Fibroblast of pulmonary artery (primary cell): ENCODE measurements at places on chromosomes 5 and 9.

DNA sequence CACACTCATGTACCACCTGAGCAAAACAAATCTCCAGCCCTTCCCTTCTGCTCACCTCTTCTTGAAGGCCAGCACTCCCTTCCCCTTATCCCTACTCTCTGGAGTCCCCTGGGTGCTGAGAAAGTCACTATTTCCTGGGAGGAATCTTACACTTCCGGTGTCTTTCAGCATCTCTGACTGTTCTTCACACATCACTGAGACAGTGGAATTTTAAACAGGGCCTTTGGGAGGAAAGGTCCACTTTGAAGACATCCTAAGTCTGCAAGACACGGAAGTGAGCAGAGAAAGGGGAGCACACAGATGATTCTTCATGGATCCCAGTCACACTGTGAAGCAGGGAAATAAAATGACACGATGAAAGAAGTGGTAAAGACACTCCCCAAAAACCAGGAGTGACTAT, 25.6 kb downstream of the FRMD3 start:
- no peak for DNase-seq

DNA sequence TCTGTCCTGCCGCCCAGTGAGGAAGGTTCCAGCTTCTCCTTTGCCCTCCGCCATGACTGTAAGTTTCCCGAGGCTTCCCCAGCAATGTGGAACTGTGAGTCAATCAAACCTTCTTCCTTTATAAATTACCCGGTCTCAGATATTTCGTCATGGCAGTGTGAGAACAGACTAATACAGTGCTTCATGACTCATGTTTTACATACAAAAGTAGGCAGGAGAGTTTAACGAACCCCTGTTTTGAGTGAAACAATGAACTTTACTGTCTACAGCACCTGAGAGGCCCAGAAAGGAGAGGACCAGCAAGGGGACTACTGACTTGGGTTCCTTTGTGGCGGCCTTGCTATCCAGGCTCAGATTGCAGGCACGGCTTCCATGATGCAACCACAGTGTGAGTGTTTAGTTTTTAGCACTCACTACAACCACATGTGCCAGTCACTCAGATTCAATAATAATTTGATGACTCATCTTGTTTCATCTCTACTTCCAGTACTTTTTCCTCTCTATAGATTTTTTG, 139.1 kb upstream of the CLINT1 start:
- no peak for DNase-seq

DNA sequence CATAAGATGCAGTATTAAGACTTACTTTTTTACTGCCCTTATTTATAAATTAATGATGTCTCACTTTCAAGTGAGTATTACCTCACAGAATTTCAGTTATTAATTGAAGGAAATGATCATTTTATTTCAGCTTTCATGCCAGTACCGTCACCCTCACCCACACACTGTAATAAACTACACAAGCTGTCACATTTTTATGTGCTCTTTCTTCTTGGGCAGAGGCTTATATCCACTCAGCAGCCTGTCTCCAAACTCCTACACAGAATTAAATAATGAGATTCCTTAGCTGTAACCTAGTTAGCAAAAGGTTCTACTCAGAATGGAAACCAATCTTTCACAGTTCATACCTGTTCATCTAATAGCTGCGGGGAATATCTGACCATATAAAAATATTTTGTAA, 1915.8 kb upstream of the CDH6 start:
- no peak for DNase-seq

DNA sequence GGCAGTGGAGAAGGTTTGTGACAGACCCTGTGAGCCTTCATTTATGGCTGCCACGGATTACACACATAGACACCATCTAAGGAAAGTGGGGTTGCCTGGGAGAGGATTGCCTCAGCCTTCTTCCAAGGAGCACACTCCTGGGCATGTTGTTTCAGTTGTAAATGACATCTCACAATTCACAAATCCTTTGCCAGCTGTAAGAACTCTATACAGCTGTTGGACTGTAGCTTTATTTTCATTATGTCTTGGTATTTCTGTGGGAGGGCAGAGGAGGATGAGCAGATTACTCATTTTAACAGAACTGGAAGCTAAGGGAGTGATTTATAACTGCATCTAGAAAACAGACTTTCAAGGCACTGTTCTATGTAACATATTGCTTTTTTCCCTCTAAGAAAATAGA, 25.6 kb downstream of the MELK start:
- peak; percentile 51 for DNase-seq

DNA sequence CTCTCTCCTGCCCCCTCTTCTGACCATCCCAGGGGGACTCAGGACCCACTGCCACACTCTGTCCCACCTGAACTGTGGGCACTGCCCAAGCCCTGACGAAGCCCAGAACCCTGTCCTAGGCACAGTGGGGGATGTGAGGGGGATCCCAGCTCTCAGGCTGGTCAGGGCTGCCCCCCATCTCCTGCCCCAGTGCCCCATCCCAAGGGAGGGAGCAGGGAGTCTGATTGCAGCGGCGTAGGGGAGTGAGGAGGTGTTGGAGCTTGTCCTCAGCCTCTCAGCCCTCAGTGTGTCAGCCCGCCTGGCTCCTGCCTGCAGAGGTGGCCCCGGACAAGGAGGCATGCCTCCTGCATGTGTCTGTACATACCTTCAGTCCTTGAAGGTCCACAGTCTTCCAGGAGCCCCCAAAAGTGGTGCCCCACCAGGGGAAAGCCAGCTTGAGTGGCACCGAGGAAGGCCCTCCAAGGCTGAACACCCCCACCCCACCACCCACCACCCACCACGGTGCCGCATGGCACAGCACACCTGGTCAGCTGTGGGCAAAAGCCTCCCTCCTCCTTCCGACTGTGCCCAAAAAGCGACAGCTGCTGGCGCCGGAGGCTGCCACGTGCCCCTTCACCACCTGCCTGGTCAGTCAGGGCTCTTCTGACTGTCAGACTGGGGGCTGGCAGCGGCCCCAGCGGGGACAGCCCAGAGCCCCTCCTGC, 930 bp downstream of the SARDH start:
- DNase-seq, result no peak

- DNase-seq, result no peak
Observed at GRCh38 chr9:130598188-130598587, 18.8 kb downstream of the FUBP3 start.

GRCh38 chr5:156036640-156037039, 290.3 kb upstream of the SGCD start:
- no peak for DNase-seq

GRCh38 chr9:37511016-37512010, 25.6 kb downstream of the POLR1E start:
- no peak for DNase-seq

GRCh38 chr9:136665704-136666371, 3.1 kb downstream of the EGFL7 start:
- no peak for DNase-seq

DNA sequence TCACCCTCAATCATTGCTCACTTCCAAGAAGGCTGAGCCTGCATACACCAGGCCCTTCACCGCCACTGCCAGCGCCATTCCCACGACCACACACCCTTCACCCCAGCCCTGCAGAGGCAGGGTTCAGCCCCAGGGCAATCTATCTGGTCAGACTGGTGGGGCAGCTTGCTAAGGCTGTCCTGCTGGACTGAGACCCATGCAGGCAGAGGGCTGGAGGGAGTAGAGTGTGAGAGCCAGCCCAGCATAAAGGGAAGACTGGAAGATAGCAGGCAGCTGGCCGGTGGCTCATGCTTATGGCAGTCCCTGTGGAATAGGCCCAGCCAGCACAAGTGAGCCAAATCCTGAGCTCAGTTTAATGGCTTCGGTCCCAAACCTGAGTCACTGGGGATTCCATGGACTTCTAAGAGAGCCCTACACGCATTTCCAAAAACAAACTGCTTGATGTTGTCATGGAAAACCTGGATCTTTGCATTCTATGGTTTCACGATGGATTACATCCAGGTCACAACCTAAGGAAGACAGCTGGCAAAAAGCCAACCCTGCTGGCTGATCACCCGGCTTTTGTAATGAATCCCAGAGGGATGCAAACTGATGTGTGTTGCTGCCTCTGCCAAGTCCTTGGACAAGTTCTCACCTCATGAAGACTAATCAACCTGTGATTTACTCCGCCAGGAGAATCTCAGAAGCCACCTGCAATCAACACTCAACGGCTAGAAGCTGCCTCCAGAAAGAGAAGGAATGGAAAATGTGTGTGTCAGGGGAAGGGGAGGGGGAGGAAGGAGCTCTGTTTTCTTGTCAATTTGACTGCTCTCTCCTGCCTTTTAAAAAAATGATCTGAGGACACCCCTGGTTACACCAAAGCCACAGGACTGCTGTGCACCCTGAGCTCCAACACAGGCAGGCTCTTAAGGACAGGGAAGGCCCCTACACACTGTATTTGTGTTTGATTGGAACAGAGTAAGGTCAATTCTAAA, 143.6 kb downstream of the LHFPL2 start:
- peak; percentile 100 for DNase-seq

GRCh38 chr9:129140397-129141065, 29.3 kb downstream of the PTPA start:
- DNase-seq, result peak; percentile 57

DNA sequence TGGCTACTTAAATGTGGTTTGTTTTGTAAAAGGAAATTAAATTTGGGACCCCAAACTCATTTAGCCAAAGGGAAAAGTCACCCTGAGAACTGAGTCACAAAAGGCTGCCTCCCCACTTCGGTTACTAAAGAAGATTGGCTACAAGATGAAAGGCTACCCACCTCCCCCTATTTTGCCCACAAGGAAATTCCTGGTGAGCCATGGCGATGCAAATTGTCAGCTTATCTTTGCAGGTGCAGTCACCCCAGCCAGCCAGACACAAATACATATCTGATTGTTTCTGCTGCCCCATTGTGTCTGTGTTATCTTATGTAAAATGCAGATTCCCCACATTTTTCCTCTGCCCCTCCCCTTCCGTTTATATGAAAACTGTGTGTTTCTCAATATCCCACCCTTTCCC, 8.9 kb downstream of the PAEP start:
- DNase-seq, result no peak

- no peak for DNase-seq
Observed at GRCh38 chr5:145161391-145161790, 673.8 kb downstream of the PRELID2 start.
